H9 (cell line): ENCODE measurements at places on chromosomes 4 and X.
A peak's percentile ranks its signal among the peaks of the same experiment; 100 is the strongest.

DNA sequence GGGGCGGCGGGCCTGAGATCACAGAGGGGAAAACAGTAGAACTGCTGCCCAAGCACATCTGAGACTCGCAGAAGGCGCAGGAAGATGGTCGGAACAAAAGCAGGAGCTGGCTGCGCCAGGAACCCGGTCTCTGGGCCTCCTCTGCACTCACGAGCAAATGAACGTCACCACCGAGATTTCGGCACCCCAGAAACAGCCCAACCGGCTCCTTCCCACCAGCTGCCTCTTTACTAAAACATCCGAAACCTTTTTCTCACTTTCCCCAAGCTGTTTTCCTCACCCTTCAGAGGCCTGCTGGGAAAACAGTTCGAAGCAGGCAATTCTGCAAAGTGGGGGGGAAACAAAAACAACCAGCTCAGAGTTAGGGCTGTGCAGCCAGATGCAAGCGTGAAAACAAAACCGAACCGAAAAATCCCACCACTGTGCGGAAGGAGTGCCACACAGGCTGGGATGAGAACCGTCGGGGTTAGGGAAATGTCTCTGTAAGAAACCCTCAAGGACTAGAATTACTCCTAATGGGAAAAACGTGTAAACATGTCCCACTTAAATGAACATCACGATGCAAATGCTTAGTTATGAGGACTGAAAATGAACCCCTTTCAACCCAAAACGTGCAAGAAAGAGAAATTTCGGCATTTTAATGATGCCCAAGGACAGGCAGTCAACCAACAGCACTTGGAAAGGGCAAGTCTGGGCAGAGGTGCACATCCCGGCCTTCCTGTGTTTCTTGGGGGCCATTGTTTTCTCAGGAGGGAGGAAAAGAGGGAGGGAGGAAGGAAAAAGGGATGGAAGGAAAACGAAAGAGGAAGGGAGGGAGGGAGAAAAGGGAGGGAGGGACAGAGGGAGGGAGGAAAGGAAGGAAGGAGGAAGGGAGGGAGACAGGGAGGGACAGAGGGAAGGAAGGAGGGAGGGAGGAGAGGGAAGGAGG is 15.8 kb downstream of the DHRSX start:
- DNase-seq: no peak

- DNase-seq: no peak
Measured at GRCh38 chrX:130848763-130849162, 54.2 kb downstream of the ENOX2 start.

GRCh38 chr4:136841526-136841925 is 690.8 kb downstream of the PCDH18 start:
- DNase-seq: no peak

DNA sequence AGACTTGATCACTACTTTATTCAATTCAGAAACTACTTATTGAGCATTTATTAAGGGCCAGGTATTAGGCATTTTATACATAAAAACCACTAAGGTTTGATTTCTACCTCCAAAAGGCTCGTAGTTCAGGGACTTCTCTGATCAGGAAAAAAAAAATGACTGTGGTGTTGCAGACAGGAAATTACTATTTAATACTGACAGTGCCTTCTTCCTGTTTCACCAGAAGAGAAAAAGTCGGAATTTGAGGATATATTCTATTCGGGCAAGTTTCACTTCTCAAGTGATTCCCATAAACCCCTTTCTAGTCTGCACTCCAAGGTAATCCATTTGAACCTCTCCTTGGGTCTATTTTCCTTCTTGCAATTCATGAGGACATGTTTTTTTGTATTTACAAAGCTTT is 15.3 kb upstream of the TASL start:
- DNase-seq: no peak

GRCh38 chr4:3340700-3341083 is 47.9 kb downstream of the RGS12 start:
- no peak for DNase-seq

- no peak for DNase-seq
Measured at GRCh38 chr4:100486496-100486895, 31.3 kb downstream of the EMCN start.

DNA sequence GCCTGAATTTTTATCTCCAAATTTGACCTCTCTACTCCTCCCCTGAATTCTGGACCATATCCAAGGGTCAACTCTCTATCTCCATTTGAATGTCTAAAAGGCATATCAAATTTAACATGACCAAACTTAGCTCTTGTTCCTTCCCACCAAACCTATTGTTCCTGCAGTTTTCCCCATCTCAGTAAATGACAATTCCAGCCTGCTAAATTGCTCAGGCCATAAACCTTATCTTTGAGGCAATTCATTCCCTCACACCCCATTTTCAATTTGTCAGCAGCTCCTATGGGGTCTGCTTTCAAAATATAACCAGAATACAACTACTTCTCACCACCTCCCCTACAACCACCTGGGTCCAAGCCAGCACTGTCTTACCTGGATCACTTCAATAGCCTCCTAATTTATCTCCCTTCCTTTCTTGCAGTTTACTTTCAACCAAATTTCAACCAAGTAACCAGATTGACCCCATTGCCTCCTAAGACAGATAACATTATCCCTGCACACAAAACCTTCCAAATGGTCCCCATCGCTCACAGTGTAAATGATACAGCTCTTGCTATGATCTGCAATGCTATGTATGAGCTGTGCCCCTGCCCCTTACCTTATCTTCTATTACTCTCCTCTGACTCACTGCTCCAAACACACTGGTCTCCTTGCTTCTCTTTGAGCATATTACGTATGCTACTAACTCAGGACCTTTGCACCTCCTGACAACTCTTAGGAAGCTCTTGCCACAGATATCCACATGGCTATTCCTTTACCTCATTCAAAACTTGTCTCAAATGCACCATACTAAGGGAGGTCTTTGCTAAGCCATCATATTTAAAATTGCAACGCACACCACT is 66.0 kb downstream of the CAMK2D start:
- DNase-seq: no peak

GRCh38 chr4:26687728-26688127 is 103.8 kb downstream of the TBC1D19 start:
- no peak for DNase-seq

- DNase-seq: no peak
Measured at GRCh38 chr4:8427761-8428287, 12.7 kb downstream of the ACOX3 start.

DNA sequence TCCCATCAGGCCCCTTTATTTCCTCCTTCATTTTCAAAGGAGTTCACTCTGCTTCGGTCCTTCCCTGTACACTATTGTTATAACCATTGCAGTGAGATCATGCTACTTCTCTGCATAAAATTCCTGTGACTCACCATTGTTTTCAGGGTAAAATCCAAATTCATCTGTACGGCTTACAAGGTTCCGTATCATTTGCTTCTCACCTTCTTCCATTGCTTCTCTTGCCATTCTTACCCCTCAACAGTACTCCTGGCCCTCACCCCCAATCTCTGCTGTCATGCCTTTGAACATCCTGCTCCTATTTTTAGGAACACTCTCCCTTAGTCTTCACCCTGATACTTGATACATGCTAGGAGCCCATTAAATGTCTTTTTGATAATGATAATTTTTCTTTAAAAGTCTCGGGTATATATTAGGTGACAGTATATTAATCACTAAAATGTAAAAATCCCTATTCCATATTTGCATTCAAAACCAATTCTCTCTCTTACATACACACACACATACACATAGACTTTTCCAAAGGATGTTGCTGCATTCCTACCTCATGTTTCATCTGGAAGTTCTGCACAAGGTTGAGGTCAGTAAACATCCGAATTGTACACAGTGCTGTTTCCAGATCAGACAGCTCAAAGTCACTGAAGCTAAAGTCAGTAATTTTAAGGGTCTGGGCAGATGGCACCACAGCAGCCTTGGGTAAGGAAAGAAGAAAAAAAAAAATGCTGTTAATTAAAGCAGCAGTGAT is 103.4 kb downstream of the PDE5A start:
- DNase-seq: no peak

DNA sequence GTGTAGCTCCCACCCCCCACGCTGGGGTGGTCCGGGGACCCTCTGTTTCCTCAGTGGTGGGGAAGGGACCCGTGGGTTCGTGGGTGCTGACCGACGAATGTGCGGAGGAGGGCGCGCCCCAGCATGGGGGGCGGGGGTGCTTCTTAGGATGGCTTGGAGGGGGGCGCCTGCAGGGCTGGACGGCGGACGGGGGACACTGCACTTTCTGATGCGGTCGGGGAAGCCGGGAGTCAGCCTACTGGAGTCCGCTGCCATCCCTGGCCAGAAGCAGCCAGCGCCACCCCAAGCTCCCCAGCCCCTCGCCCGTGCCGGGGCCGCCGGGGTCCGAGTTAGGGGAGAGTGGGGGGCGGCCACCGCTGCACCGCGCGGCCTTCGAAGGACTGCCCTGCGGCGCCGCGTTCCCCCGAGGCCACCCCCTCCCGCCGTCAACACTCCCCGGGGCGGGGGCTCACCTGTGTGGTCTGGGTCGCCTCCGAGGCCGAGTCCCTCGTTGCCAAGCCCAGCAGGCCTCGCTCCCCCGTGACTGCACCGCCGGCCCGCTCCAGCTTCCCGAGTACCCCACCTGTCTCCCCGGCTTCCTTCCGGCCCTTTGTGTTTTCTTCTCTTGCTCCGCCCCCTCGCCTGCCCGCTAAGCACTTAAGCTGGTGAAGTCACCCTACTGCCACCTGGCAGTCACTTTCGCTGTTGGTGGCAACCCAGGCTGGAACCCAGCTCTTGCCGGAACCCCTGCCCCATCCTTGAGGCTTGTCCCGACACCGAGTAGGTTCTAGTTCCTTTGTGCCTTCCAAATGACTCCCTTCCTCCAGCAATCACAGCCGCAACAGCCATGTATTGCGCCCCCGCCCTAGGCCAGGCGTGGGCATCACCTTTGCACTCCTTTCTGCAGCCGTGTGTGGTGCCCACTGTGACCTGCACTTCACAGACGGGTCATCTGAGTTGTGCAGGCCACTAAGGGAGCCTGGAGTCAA is at the start of gene OCIAD2:
OCIAD2 (minus strand) TSS at position 569 of the 968 bp plus-strand sequence. CDS start 2,225 bp downstream, outside the sequence.
- peak; percentile 92 for DNase-seq

GRCh38 chr4:4837316-4837715 is 22.1 kb upstream of the MSX1 start:
- DNase-seq: no peak

DNA sequence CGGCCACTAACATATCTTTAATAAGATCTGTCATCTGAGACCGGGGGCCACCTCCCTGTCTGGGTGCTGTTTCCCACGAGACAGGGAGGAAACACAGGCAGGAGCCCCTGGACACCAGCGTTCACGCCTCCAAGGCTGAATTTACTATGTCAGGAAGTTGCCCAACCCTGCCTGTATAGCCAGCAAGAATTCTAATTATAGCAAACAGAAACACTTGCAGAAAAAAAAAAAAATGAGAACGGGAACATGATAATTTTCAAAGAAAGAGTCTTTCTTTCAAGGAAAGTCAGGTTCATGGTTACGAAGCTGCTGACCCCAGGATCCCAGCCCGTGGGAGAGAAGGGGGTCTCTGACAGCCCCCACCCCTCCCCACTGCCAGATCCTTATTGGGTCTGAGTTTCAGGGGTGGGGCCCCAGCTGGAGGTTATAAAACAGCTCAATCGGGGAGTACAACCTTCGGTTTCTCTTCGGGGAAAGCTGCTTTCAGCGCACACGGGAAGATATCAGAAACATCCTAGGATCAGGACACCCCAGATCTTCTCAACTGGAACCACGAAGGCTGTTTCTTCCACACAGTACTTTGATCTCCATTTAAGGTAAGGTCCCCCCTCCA is at the start of gene IL3RA:
IL3RA (plus strand) TSS at position 455 of the 613 bp plus-strand sequence. CDS start 4,981 bp downstream, outside the sequence.
- no peak for DNase-seq

- no peak for DNase-seq
Measured at GRCh38 chr4:25238052-25238451, 4.2 kb downstream of the PI4K2B start.

- DNase-seq: no peak
Measured at GRCh38 chr4:137754652-137755471, 222.6 kb upstream of the PCDH18 start.

DNA sequence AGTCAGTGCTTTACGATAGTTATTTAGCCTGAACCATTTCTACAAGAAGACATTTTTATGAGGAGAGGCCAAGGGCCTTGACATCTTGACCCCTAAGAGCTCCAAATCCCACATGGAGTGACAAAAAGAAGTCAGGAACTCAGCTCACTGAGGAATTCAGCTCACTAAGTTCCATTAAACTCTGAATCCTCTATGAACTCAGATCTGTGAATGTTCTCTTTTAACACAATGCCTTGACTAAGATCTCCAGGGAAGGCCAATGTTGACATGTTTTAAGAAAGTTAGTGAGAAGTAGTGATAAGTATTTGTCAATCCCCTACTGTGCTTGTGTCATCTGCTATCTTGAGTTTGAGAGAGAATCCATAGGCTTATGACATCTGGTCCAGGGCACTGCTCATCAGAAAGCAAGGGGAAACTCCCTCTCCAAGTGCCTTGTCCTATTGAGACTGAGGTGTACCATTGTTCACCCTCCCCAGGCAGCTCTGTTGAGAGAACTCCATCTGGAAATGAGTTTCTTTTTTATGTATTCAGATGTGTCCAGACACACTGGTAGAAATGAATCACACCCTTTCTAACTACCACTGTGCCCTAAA is 68.7 kb upstream of the PCDH19 start:
- no peak for DNase-seq

DNA sequence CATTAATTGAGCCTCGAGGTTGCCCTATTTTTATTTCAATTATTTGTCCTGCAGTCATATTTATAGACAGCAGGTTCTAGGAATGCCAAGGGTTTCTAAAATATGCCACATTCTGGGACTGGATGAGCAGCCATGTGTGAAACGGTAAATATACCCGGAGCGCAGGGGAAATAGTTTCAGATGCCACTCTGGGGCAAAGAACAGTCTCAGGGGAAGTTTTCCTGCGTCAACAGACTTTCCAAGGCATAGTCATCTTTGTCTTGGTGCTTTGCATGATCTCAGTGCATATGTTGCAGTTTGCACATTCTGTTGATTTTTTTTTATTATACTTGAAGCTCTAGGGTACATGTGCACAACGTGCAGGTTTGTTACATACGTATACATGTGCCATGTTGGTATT is 71.0 kb downstream of the GPAT3 start:
- DNase-seq: no peak

DNA sequence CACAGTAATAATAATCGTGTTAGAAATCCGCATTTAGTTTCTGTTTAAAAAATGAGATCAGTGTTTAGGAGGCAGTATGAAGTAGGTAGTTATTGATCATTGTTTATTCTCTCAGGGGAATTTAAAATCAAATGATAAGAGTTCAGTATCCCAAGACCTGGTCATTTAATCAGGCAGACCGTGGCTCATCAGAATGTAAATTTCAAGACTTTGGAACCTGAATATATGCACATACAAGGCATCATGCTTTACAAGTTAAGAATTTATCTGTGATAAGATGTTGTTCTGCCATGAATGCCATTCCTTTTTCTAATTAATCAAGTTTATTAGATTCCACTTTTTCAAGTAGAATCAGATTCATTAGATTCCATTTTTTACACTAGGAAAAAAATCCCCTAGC is 133.5 kb upstream of the MAOA start:
- DNase-seq: no peak

GRCh38 chr4:114494246-114494803 is 104.3 kb upstream of the UGT8 start:
- peak; percentile 61 for DNase-seq

DNA sequence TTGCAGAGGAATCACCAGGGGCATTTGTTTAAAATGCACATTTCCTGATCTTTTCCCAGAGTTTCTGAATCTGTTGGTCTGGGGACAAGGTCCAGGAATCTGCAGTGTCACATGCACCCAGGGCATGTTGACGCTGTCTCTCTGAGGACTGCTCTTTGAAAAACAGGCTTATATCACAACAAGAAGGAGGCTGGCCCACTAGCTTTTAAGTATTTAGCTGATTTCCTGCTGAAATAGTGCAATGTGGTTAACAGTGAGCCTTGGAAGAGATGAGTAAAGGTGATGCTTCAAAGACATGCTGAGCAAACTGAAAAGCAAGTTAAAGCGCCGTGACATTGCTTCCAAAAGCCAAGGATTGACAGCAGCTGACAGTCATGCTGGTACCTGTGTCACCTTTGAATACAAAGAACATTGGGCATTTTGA is 18.6 kb upstream of the SEPSECS start:
- no peak for DNase-seq
